ENCODE measurements at places on chromosomes 3 and 15.

- DNase-seq = no peak
These were observed 1.5 kb upstream of the FBXL22 start for GRCh38 chr15:63595688-63596087.

GRCh38 chr15:26103002-26103404, 239.9 kb upstream of the ATP10A start:
- DNase-seq = no peak

GRCh38 chr3:195221015-195221853, 49.7 kb downstream of the XXYLT1 start:
- no peak for DNase-seq

DNA sequence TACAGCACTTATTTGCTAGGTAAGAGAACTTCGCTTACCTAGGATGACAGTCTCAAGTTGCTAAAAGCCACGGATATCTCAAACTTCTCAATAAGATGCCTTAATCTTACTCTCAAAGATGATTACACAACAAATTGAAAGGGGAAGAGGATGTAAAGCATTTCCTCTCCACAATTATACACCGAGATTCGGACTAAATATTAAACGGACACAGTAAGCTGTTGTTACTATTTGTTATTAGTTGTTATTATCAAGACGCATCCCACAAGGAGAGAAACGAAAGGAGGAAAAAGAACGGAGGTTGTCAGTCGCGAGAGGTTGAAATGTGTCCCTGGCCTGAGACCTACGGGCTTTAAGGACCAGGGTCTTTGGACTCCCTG, 660 bp downstream of the ZNF106 start:
- DNase-seq = no peak

DNA sequence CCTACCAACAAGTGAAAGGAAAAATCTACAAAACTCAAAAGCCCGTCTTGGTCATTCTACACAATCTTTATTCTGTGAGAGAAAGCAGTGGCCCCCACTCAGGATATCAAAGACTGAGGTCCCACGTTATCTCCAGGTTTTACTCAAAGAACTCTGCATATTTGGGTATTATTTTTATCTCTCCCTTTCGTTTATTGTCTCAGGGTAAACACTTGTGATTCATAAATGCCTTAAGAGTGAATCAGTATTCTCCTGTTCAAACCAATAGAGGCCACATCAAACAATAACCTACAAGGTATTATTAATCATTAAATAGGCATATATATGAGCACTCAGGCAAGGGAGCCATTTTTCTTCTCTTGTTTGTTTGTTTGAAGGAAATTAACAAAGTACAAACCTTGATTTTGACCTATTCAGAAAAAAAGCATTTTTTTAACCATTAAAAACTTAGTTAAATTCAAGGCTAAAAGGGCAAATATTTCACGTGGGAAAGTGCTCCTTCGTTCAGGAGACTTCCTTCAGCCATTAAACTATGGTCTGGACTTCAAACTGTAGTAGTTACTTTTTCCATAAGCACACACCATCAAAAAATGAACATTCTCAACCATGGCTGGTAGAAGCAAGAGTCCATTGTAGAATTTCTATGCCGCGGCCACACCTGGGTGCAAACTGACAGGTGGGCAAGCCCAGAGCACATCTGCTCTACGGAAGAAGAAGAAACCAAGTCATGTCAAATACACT, 13.9 kb upstream of the HES1 start:
- DNase-seq = no peak

- no peak for DNase-seq
These were observed 41.3 kb upstream of the ZBED2 start for GRCh38 chr3:111636366-111636885.

Measured in activated gamma-delta T cell treated with Interleukin-2 at 50 U/mL for 16 hours (primary cell).